Activated T-cell treated with anti-CD3 and anti-CD28 coated beads, Interleukin-2, amount 50 U/mL, for 4 hours (primary cell): ENCODE measurements at places on chromosomes 3 and 15.
A peak's percentile ranks its signal among the peaks of the same experiment; 100 is the strongest.

GRCh38 chr3:167166012-167166411 lies 214.1 kb downstream of the ZBBX start:
- no peak for DNase-seq

DNA sequence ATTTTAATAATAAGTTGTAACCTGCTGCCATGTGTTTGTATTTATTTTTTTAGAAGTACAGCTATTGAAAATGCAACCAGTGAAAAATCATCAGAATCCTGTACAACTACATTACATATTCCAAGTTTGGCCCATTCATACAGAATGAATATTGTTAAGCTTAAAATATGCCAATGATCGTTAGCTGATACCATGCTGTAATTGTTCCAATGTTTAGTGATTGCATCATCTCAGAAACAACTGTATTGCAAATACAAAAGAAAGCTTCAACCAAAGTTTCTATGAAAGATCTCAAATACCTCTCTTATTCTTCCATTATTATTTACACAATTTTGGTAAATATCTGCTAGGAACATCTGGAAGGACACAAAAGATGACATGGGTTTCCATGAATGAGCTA lies 51.6 kb upstream of the ALCAM start:
- DNase-seq: no peak

GRCh38 chr15:61426466-61426865 lies 197.4 kb upstream of the RORA start:
- DNase-seq: no peak

- DNase-seq: peak; percentile 19
Measured at GRCh38 chr15:60179786-60180391, 175.8 kb downstream of the FOXB1 start.

DNA sequence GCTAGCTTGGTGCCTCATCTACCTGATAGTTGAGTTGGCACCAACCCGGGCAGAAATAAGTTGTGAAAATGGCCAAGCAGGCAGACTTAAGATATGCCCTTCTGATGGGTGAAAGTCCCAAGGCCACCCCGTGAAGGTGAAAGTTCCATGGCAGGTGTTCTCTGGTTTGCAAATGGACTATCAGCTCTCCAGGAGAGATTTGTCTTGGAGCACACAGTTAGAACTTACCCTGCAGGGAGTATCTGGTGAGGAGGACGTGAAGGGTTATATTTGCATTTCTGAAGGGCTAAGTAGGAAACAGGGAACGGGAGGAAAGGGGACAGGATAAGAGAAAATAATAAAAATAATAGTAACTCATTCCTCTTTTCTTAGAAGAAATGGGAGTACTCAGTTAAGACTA lies 220.5 kb downstream of the TP63 start:
- DNase-seq: no peak

DNA sequence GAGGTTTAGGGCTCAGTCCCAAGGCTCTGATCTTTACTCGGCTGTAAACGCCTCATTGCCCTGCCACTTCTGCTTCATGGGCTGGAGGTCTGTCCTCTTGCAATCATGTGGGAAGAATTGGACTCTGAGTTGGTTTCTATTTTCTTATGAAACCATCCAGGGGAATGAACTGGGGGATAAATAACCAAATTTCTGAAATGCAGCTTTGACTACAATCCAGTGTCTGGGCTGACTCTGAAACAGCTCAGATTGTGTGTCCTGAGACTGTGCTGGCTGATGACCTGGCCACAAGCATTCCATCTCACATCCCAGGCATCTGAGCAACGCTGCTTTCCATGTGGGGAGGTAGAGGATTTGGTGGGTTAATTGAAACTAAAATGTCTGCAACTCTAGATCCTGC lies 71.0 kb upstream of the GALNT15 start:
- no peak for DNase-seq

GRCh38 chr3:136984837-136985236 lies 27.1 kb downstream of the IL20RB start:
- no peak for DNase-seq

DNA sequence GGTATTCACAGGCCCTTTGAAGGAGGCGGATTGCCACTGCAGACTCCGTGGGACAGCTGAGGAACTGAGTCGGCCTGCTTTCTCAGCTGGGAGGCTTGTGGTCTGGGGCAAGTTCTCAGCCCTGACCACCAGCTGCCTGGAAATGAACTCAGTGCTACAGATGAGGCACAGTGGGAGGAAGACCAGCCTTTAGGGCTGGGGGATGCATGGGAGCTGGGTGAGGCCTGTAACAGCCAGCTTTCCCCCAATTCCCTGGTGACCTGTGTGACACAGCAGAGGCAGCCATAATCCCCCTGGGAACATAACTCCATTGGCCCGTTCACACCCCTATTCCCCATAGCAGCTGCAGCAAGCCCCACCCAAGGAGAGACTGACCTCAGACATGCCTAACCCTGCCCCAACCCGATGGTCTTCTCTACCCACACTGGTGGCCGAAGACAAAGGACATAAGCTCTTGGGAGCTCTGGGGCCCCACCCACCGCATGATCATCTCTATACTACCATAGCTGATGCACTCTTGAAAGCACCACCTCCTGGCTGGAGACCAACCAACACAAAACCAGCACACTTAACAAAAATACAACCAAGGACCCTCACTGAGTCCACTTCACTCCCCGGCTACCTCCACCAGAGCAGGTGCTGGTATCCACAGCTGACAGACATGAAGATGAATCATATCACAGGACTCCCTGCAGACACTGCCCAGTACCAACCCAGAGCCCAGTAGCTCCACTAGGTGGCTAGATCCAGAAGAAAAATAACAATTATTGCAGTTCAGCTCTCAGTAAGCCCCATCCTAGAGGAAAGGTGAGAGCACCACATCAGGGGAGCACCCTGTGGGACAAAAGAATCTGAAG lies 24.9 kb downstream of the ZMAT3 start:
- DNase-seq: no peak
